Epithelial cell of proximal tubule (primary cell): ENCODE measurements at places on chromosomes 7 and 10. TPM values are rescaled to one million over a fixed set of nuclear protein-coding genes. Genes with fewer than 3 reads are reported as not detected.

Gene OR2F1
- total RNA-seq, result not detected in 2 replicates

Gene KCNMA1
- 12.5 and 19.5 TPM in 2 replicates for total RNA-seq

Gene GJD4
- total RNA-seq, result not detected in 2 replicates

Gene MSMB
- total RNA-seq, result not detected in 2 replicates

Gene DLX6
- not detected in 2 replicates for total RNA-seq

Gene CC2D2B
- total RNA-seq, result 0.52 TPM in 1 of 2 replicates, not detected in the other
